ENCODE measurements at places on chromosomes 3 and 15.
A peak's percentile ranks its signal among the peaks of the same experiment; 100 is the strongest.

DNA sequence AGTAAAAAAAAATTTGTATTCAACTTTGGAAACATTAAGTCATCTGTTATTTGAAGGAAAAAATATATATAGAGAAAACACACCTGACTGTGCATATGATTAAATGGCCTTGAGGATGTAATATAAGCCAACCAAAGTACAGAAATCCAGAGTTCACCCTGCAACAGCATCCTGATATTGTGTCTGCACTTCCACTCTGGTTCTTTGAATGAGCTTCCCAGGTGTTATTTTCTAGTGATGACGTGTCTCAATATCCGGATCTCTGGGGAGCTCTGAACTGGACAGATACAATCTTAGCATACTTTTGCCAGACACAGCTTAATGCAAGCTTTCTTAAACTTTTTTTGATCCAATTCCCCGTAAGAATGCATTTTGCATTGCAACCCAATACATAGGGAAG lies 19.5 kb upstream of the PIK3CB start:
- no peak for DNase-seq

- peak; percentile 59 for DNase-seq
Measured at GRCh38 chr3:78235841-78236240, 1195.9 kb downstream of the ROBO2 start.

GRCh38 chr3:38314112-38314763 lies 32.1 kb downstream of the SLC22A14 start:
- DNase-seq = no peak

DNA sequence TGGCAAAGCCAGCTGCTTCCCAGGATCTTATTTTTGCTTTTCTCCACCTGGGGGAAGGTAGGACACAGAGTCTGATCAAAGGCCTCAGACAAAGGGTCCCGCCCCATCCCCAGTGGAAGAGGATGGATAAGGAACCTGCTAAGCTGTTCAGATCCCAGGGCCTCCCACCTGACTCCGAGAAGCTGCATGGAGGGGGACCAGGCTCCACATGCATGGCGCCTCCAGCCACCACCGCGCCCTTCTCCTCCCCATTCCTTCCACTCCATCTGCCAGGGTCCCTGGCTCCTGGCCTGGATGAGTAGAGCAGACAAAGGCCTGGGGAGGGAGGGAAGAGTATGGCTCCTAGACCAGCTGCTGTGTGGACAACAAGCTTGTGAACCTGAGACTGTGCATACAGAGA lies 20.0 kb upstream of the CRABP1 start:
- no peak for DNase-seq

- no peak for DNase-seq
Measured at GRCh38 chr3:11583235-11583634, 60.5 kb downstream of the VGLL4 start.

All from amniotic epithelial cell (primary cell).